Hair follicular keratinocyte (primary cell): ENCODE measurements at places on chromosomes 11 and 22. TPM values are rescaled to one million over a fixed set of nuclear protein-coding genes. Genes with fewer than 3 reads are reported as not detected.

SYT9 gene
- total RNA-seq, result not detected in 2 replicates

CD3G gene
- not detected in 2 replicates for total RNA-seq

ANGPTL5 gene
- total RNA-seq, result not detected in 2 replicates

APOBEC3H gene
- 0.11 TPM in 1 of 2 replicates, not detected in the other for total RNA-seq

TEX54 gene
- not detected in 2 replicates for total RNA-seq

KIF18A gene
- 5.2 and 8.5 TPM in 2 replicates for total RNA-seq

HMOX1 gene
- 0.39 and 1.2 TPM in 2 replicates for total RNA-seq

A4GALT gene
- 5.4 and 9.9 TPM in 2 replicates for total RNA-seq

LUZP2 gene
- not detected in 2 replicates for total RNA-seq

TTC28 gene
- total RNA-seq, result 1.5 and 4.2 TPM in 2 replicates

ACTN3 gene
- total RNA-seq, result not detected in 2 replicates

GPHA2 gene
- not detected in 2 replicates for total RNA-seq

LRP4 gene
- total RNA-seq, result 2.0 and 9.6 TPM in 2 replicates

C11orf91 gene
- not detected in 2 replicates for total RNA-seq

UQCC3 gene
- 12.5 and 22.6 TPM in 2 replicates for total RNA-seq

MFNG gene
- total RNA-seq, result 2.5 and 4.0 TPM in 2 replicates

RAB39A gene
- not detected in 2 replicates for total RNA-seq

MYEOV gene
- total RNA-seq, result not detected in 2 replicates

KIRREL3 gene
- not detected in 2 replicates for total RNA-seq

IL10RA gene
- not detected in 2 replicates for total RNA-seq

RASD2 gene
- total RNA-seq, result under 0.01 and 0.46 TPM in 2 replicates

MUC2 gene
- not detected in 2 replicates for total RNA-seq

GGTLC3 gene
- total RNA-seq, result not detected in 2 replicates

VPREB1 gene
- total RNA-seq, result not detected in 2 replicates

CASP5 gene
- total RNA-seq, result not detected in 2 replicates

OR5P2 gene
- total RNA-seq, result not detected in 2 replicates

CLMP gene
- 67.5 and 69.9 TPM in 2 replicates for total RNA-seq

TSSK2 gene
- not detected in 2 replicates for total RNA-seq

TRPM5 gene
- total RNA-seq, result not detected in 2 replicates

CST6 gene
- 0.34 and 1.8 TPM in 2 replicates for total RNA-seq

KRTAP5-11 gene
- not detected in 2 replicates for total RNA-seq

KRTAP5-10 gene
- total RNA-seq, result not detected in 2 replicates

HSPB2 gene
- total RNA-seq, result not detected in 2 replicates

ZP1 gene
- not detected in 2 replicates for total RNA-seq

RIBC2 gene
- 0.47 and 0.87 TPM in 2 replicates for total RNA-seq

NCR3LG1 gene
- 4.6 and 5.5 TPM in 2 replicates for total RNA-seq

SMTNL1 gene
- total RNA-seq, result not detected in 2 replicates

LDHAL6A gene
- not detected in 2 replicates for total RNA-seq

RASSF10 gene
- total RNA-seq, result 1.8 and 2.3 TPM in 2 replicates

COA4 gene
- total RNA-seq, result 71.3 and 117 TPM in 2 replicates

IFITM1 gene
- 6.8 and 20.1 TPM in 2 replicates for total RNA-seq

SCGB1D2 gene
- total RNA-seq, result not detected in 2 replicates

DDI1 gene
- not detected in 2 replicates for total RNA-seq

HIC2 gene
- total RNA-seq, result 1.6 and 1.7 TPM in 2 replicates

BBOX1 gene
- not detected in 2 replicates for total RNA-seq

SLC15A3 gene
- 0.78 and 3.2 TPM in 2 replicates for total RNA-seq

RHOD gene
- 234 and 269 TPM in 2 replicates for total RNA-seq

PKNOX2 gene
- not detected in 2 replicates for total RNA-seq

TEF gene
- total RNA-seq, result 6.1 and 6.4 TPM in 2 replicates

HBB gene
- not detected in 2 replicates for total RNA-seq

LGR4 gene
- total RNA-seq, result 30.8 and 35.0 TPM in 2 replicates
